ENCODE measurements at places on chromosomes 13 and 19.
A peak's percentile ranks its signal among the peaks of the same experiment; 100 is the strongest.

GRCh38 chr13:71864986-71865873 lies 1.8 kb downstream of the DACH1 start:
- peak; percentile 4 for DNase-seq

DNA sequence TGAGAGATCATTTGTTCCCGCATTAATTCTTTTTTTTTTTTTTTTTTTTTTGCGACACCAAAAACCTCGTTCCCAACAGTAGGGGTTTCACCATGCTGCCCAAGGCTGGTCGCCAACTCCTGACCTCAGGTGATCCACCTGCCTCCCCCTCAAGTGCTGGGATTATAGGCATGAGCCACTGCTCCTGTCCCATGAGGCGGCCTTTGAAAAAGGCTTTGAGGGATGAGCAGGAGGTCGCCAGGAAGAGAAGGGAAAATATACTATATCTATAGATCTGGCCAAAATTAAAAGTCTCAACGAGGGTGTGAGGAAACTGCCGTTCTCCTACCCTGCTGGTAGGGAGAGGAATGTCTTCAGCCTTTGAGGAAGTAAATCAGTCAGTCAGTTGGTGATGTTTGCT lies 26.2 kb downstream of the ZNF473 start:
- DNase-seq = no peak

DNA sequence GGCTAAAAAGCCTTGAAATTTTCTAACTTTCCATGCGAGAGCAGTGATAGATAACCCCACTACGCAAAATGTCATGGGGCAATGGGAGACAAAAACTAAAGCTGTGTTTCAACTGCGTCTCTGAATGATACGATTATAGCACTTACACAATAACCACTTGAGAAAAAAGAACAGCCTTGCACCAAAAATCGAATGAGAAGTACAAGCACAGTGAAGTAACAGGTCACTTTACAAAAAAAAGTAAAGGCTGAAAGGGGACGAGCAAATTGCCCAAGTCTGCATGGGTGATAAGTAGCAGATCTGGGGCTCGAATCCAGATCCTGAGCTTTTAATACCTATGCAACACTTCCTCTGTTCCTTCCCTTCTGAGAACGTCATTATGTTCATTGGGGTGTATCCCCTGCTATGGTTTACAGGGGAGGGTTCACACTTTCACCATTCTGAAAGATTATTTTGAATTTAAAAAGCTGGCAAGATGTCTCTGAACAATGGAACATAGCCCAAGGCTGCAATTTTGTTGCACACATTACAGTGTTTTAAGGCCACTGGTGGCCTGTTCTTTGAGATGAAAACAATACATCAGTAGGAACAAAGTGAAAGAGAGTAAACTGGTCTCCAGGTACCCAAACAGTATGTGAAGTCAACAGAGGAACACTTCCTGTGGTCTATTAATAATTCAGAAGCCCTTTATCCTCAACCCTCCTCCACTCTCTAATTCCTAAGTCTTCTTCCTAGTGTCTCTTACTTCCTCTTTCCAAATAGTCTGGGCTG lies 3.2 kb downstream of the CPB2 start:
- DNase-seq = no peak

GRCh38 chr19:19372656-19373416 lies 32.6 kb upstream of the GATAD2A start:
- peak; percentile 20 for DNase-seq

DNA sequence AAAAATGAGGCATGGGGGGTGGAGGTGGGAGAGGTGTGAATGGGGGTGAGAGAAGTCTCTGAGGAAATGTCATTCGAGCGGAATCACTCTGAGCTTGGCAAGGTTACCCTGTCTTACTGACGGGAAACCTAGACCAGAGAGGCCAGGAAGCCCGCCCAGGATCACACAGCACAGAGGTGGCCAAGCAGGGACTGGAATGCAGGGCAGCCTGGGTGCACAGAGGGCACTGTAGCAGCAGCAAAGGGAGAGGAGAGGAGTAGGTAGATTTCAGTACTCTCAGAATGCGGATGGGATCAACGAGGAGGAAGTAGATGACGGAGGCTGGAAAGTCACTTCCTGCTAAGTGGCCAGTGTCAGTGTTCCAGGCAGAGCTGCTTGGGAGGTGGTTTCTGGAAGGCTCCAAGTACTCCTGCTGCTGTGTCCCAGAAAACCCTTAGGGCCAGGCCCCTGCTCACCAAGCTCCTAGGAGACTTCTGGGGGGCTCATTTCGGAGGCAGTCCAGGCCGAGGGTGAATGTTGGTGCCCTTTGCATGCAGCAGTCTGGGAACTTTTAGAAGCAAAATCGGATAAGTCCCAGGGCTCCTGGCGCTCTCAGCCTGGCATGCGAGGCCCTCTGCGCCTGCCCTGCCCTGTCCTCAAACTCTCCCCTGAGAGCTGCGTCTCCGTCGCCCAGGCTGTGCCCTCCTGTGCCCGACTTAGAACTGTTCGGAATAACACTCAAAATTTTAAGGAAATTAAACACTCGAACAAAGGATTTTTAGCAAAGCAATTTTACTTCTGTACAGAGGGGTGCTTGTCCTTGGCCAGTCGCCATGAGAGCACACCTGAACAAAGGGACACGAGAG lies 33.5 kb downstream of the DNM2 start:
- DNase-seq = no peak

GRCh38 chr13:109541081-109541480 lies 245.3 kb downstream of the IRS2 start:
- DNase-seq = no peak

DNA sequence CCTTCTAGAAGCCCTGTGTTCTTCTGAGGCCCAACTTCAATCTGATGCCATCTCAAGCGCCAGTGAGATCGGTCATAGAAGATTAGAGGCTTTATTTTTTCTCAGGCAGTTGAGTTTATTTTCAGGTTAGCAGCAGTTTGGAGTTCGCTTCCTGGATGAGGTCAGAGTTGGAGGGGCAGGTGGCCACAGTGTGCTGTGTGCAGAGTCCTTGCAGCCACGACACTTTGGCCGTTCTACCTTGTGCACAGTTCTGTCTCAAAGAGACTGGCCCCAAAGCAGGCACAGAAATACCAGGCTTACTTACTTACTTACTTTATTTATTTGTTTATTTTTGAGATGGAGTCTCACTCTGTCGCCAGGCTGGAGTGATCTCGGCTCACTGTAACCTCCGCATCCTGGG lies 15.9 kb upstream of the ELAVL1 start:
- DNase-seq = no peak

DNA sequence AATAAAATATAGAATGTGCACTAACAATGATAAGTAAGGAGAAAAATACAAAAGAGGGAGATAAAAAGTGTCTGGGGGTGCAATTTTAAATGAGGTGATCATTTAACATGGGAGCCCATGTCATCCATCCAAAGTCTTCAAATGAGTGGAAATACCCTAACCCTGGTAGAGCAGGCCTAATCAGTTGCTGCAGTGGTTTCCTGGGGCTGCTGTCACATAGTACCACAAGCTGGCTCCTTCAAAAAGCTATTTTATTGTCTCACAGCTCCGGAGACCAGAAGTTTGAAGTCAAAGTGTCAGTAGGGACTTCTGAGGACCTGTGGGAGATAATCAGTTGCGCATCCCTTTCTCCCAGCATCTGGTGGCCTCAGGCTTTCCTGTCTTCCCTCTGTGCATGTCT lies 717.9 kb downstream of the DIAPH3 start:
- DNase-seq = no peak

DNA sequence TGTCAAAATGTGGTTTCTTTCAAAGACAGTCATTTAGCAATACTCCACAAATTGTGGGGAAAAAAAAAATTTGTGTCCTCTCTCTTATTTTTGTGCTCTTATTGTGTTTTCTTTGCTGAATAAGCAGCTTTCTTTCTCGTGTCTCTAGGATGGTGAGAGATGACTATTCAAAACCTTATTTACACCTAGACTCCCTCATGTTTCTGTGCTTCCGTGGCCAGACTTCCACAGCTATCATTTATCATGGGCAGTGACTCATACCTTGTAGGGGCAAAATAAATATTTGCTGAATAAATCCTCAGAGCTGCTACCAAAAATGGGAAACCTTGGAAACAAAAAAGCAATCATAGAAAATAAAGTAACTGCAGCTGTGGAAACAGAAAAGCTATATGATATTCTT lies 204.9 kb upstream of the MIR17HG start:
- no peak for DNase-seq

GRCh38 chr19:46616631-46617322 lies 8.1 kb downstream of the PTGIR start:
- peak; percentile 51 for DNase-seq

GRCh38 chr13:67351909-67352308 lies 121.8 kb upstream of the PCDH9 start:
- DNase-seq = no peak

GRCh38 chr19:37507167-37507464 lies 377 bp downstream of the ZNF793 start:
- DNase-seq = no peak

GRCh38 chr13:76292031-76292430 lies 594.2 kb downstream of the KCTD12 start:
- DNase-seq = no peak

DNA sequence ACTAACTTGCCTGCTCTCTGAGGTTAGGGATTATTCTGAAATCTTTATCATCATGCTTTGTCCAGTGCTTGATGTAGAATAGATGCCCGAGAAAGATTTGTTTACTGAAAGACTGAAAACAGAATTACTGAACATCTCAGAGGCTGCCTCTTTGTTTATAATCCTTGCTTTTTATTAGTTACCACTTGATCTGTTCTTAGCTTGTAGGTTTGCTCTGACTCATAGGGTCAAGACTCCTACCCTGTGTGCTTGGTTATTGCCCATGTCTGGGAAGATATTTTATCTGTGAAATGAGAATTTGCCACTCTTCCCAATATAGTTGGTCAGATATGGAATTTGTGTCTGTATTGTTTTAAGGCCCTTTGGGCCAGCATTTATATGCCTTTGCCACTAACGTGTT lies 675.3 kb downstream of the DIAPH3 start:
- DNase-seq = no peak

DNA sequence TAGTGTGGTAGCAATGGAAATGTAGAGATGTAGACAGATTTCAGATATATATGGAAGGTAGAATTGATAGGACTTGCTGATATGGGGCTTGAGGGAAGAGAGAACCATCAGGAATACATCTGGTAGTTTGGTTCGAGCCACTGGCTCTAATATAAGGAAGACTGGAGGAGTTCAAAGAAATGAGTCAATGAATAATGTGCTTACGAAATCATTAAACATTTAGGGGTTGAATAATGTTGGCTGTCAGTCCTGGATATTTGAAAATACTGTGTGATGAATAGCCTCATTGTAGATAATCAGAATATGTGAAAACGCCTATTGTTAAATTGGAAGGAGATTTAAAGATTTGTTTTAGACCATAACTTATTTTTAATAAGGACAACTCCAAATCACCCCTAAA lies 21.6 kb downstream of the SGCG start:
- peak; percentile 14 for DNase-seq

DNA sequence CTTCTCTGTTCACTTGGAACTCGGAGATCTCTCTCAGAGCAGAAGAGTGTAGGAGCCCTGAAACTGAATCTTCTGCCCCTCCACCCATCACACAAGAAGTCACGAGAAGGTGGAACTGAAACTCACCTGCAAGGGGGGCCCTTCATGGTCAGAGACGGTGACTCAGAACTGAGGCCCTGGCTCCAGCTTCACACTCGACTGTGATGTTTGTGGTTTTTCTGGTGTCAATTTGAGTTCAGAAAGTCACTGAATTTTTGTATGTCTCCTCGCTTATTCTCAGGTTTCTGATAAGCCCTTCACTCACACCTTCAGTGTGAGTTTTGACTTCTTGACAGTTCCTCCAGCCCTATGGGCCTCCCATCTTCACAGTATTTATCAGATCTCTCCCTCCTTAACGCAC lies 23.1 kb downstream of the SIGLEC5 start:
- no peak for DNase-seq

DNA sequence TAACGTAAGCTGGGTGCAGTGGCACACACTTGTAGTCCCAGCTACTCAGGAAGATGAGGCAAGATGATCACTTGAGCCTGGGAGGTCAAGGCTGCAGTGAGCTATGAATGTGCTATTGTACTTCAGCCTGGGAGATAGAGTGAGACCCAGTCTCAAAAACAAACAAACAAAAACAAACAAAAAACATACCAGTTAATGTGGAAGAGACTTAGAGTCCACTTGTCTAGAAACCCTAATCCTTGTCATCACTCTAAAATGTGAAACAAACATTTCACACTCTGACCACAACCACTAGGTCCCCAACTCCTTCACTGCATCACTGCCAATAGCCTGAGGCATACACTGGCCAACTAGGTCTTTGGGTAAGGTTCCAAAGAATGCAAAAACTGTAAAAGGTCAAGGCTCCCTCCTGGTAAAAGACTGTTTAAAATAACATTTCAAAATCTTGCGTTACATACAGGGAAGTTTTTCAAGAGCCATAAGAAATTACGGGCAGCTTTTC lies 28.6 kb upstream of the CYP2B6 start:
- DNase-seq = peak; percentile 17

DNA sequence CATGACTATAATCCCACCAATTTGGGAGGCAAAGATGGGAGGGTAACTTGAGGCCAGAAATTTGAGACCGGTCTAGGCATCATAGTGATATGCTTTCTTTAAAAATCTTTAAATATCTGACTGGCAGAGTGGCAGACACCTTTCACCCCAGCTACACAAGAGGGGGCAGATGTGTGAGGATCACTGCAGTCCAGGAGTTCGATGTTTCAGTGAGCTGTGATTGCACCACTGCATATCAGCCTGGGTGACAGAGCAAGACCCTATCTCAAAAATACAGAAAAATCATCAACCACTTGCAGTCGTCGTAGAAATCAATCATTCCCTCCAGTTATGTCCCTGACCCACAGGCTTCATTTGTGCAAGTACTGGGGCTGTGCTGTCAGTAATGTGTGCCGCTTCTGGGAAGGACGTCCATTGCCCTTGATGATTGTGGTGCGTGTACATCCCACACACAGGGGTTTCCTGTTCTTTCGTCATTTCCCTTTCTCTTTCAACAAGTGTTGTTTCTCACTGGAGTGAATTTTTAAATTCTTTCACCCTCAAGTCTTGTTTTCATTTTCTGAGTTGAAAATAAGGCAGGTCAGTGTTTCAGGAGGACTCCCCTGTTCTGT lies 1.4 kb downstream of the LGALS14 start:
- DNase-seq = no peak

DNA sequence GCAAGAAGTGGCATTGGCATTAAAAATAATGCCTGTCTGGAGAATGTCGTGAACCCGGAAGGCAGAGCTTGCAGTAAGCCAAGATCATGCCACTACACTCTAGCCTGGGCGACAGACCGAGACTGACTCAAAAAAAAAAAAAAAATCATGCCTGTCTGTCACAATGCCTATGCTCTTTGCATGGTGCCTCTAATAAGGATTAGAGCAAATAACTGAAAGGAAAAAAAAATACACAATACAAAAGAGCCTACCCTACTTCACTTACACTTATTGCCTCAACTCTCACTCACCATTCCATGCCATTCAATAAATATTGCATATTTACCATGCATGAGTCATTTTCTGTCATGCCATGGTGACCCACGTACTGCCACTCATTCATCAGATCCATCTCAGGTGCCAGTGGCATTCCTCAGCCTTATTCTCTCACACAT lies 49.1 kb downstream of the TBC1D4 start:
- DNase-seq = no peak

DNA sequence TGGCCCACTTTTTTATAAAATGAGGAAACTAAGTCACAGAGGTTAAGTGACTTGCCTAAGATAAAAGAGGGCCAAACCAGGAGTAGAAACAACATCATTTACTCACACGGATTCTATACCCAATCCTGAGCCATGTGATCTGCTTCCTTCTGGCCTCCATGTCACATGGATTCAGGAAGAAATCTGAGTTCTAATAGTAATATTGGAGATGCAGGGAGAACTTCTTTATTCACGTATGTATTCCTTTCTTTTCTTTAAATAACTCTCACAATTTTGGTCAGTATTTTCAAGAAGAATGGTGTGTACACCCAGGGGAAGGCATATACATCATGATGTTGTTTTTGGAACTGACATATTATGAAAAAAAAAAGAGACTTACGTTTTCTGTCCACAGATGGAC lies 1.8 kb downstream of the POSTN start:
- DNase-seq = no peak

Data from AG08395 (cell line).